ENCODE measurements at places on chromosomes 12 and 14.

- DNase-seq = peak; percentile 51
These were observed 1.3 kb downstream of the GPR65 start for GRCh38 chr14:88005978-88006851.

DNA sequence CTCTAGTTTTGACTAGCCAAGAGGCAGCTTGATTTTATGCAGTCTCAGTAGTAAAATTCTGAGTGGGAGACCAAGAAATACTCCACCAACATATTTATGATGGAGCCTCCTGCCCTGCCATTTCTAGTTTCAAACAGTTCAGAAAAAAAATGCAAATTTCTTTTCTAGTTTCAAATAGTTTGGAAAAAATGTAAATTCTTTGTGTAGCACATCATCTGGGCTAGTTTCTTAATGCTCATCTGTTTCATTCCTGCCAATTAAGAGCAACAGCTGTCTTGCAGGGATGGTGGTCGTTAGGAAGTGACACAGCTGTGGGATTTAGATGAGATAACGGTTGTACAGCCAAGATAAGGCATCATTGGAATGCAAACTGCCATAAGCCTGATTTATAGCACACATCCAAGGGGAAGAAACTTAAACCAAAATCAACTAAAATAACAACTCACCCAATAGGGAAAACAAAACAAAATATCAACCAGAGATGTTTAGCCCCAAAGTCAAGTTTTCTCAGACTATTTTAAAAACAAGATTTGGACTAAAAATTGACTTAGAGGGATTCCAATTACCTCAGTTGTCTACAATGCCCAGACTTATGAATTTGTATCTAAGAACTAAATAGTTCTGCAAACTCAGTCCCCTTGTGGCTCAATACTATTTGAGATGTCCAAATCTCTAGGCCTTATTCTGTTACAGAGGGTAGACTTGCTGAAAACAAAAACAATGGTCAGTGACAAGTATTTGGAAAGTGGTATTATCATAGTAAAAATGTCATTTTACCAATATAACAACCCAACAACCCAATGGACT lies 291.3 kb upstream of the ATP2B1 start:
- DNase-seq = no peak

DNA sequence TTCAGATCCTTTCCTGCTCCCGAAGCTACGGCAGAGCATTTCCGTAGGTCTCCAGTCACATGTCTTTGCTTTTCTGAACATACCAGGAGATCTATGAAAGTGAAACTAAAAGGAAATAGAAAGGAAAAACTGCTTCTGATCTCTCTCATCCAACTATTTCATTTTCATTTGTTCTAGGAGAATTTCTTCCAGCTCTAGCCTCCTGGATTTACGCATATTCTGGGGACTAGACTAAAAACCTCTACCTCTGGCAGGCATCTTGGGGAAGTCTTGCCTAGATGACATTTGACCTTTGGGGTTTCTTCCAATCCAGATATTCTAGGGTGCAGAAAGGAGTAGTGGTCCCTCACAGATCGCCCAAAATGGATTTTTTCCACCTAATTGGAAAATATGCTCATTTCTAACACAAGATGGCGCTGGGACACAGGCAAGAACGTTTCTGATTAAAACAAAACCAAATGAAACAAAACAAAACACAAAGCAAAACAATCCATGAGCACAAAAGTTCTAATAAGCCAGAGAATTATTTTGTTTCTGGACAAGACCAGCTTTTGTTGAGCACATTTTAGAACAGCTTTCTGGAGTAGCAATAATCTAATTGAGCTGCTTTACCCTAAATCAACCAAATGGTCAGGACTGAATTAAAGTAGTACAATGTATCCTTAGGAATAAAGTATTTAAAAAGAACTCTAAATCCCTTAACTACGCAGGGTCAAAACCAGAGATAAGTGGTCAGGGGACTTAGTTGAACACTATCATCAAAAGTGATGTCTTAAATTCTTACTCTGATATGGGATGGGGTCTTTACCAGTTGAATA lies 12.3 kb upstream of the PARP11 start:
- DNase-seq = no peak

- no peak for DNase-seq
These were observed 3.5 kb downstream of the TMEM132D start for GRCh38 chr12:129900306-129900705.

GRCh38 chr12:113804961-113805600 lies 161.0 kb downstream of the RBM19 start:
- DNase-seq = peak; percentile 41

- DNase-seq = no peak
These were observed 333.9 kb downstream of the CEP128 start for GRCh38 chr14:80607430-80608190.

Data from aorta (tissue), 5 donors.